ENCODE measurements at places on chromosomes 7 and 10.

- DNase-seq = no peak
Observed at GRCh38 chr10:106967452-106967851, 197.1 kb downstream of the SORCS1 start.

DNA sequence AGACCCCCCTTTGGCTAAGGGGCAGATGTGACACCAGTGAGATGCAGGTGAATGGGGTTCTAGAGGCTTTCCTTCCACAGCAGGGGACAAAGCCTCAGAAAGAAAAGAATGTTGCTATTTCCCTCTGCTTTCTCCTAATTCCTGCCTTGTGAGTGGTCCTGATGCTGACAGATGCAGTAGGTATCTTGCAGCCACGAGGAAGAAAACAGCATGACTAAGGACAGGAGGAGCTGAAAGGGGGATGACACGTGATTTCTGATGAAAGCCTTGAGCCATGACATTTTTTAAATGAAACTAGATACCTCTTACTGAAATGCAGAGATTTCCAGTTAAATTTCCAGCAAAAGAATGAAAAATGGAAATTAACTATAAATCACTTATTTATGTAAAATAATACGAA lies 92.4 kb downstream of the C1GALT1 start:
- DNase-seq = no peak

DNA sequence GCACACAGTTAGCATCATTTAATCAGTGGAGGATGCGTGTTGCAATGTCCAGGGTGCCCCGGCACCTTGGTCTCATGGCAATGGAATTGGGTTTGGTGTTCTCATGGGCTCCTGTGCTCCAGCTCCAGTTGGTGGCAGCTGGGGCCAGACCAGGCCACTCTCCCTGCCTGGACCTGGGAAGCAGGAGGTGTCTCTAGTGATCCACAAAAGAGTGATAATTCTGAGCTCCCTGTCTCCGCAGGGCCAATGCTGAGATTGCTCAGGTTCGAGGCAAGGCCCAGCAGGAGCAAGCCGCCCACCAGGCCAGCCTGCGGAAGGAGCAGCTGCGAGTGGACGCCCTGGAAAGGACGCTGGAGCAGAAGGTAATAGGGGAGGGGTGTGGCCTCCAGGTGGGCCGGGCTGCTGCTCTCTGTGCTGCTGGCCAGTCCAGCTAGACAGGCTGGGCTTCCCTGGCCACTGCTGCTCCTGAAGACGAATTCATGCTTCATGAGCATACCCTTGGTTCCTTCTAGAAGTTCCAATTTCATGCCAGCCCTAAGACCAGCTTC lies 21.7 kb upstream of the BTBD16 start:
- no peak for DNase-seq

GRCh38 chr7:127911968-127912511 lies 119.2 kb downstream of the LRRC4 start:
- no peak for DNase-seq

DNA sequence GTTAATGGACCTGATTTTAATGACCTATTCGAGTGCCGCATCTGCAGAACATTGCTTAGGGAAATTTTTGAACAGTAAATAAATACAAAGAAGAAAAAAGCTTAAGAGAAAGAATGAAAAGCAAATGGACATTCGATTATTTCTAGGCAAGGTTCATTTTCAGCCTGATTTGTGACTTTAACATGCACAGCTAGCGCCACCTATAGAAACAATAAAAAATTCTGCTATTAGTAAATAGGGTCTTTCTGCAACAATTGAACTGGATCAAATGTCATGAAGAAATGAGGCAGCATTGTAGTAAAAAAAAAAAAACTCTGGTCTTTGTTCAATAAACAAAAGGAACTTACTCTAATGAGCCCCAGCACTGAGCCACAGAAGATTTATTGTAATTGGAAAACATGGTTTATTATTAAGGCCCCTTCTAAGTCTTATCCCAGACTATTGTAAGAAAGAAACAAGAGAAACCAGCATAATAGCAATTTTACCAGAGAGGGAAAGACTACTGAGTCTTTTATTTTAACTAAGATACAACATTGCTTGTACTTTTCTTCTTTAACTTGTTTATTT lies 41.4 kb upstream of the GHITM start:
- DNase-seq = no peak

GRCh38 chr10:72265508-72265907 lies 8.2 kb upstream of the DDIT4 start:
- DNase-seq = no peak

GRCh38 chr7:102890971-102891692 lies 21.7 kb upstream of the LRRC17 start:
- DNase-seq = no peak

GRCh38 chr10:88660598-88660884 lies 3.7 kb upstream of the LIPF start:
- DNase-seq = no peak

GRCh38 chr7:36423633-36424032 lies 34.0 kb downstream of the ANLN start:
- no peak for DNase-seq

DNA sequence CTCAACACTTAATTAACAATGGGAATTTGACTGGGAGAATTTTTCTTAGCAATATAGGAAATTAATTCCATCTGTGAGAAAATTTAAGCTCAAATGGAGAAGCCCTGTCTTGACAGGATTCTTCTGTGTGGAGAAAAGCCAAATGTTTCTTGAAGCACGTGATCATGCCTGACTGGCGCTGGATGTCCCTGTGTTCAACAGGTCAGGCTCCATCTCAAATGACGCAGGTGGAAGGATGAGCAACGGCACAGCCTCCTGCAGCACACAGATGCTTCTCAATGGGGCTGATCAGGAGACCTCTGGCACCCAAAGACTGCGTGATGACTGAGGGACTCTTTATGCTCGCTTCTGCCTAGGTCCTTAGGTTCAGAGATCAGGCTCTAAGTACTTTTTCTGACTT lies 143.8 kb downstream of the RSU1 start:
- DNase-seq = no peak

DNA sequence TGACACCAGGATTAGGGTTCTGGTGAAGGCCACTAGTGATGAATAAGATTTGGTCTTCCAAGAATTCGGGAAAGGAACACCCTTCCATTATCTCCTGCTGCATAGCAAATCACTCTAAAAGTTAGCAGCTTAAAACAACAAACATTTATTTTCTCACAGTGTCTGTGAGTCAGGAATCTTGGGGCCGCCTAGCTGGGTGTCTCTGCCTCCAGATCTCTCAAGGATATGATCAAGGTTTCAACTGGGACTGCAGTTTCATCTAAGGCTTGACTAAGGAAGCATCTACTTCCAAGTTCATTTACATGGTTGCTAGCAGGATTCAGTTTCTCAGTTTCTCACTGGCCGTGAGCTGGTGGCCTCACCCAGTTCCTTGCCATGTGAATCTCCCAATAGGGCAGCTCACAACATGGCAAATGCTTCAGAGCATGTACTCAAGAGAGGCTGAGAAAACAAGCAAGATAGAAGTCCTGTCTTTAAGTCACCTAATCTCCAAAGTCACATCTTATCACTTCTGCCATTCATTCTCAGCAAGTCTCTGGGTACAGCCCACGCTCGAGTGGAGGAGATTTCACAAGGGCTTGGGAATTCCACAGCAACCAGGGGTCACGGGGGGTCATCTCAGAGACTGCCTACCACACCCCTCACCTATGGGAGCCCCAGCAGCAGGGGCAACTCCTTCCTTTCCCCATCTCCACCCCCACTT lies 26.8 kb downstream of the TLX1 start:
- no peak for DNase-seq

DNA sequence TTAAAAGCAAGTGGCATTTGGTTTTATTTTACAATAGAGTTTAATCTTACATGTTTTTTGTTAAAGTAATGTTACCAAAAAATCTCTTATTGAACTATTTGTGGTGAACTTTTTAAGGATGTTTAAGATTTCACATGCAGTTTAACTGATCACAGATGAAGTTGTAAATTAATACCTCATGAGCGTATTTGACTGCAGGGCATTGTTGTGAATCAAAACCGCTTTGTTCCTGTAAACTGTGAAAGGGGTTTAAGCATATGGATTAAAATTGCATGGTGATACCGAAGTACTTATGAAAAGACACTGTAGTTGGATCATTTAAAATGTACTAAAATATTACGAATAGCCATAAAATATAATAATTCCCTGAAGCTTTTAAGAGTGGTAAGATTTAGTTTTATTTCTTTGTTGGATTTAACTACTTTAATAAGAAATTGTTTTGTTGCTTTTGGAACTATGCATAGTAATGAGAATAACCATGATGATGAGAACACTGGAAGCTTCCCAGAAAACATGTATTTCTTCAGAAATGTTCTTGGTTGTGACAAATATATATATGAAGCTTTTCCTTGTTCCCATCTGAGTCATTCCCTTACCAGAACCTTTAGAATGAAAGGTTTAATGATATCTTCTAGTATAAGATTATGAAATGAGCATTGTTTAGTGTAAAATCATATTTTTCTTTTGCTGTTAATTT lies 131.3 kb downstream of the ADK start:
- DNase-seq = no peak

DNA sequence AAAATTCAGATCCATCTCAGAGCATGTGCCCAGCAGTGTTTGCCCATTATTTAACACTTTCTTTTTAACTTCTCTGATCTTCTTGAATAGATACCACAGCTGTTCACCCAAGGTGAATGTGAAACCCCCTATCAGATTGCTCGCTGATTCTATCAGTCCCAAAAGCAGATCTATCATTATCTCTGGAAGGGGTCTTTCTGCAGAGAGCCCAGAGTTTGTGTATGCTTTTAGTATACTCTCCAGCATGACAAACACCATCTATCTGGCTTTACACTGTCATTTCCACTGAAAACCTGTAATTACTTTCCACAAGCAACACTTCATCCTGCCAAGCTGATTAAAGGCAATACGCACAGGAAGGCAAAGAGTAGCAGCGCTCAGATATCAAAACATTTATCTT lies 168.2 kb downstream of the CACNA2D1 start:
- DNase-seq = no peak

DNA sequence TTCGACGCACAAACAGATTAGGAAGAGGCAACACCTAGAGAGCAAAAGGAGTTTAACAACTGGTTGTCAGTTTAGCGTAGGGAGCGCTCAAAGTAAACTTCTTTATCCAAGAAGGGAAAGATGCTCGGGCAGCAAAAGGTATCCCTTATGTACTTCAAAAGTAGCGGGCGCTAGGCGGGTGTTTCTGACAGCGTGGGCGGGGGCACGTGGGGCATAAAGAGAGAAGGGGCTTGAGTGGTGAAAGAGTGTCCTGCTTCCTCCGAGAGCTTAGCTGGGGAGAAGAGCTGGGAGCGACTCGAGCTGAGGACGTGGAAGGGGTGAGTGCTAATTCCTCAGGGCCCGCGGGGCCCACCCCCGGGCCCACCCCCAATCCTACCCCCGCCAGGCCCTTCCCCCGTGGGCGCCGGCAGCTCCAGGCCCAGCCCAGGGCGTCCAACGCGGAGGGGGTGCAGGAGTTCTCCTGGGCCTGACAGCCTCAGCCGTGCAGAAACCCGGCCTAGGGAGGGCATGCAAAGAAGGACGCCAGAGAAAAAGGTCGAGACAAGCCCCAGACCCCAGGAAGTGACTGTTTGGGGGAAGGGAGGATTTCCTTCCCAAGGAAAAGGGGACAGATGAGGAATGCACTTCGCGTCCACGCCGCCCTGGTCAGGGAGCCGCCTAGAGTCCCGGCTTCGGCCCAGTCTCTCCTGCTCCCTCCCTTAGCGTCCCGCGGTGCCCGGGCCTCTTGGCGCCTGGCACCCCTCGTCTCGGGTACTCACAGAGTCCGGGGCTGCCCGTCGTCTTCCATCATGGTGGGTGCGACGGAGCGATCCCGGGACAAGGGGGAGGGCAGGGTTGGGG lies 868 bp downstream of the TIAL1 start:
- DNase-seq = peak; percentile 58

- no peak for DNase-seq
Observed at GRCh38 chr7:45073031-45073785, 15.6 kb downstream of the NACAD start.

GRCh38 chr10:132187430-132188138 lies 836 bp downstream of the DPYSL4 start:
- no peak for DNase-seq

GRCh38 chr7:29894256-29894655 lies 87.9 kb downstream of the WIPF3 start:
- DNase-seq = no peak

DNA sequence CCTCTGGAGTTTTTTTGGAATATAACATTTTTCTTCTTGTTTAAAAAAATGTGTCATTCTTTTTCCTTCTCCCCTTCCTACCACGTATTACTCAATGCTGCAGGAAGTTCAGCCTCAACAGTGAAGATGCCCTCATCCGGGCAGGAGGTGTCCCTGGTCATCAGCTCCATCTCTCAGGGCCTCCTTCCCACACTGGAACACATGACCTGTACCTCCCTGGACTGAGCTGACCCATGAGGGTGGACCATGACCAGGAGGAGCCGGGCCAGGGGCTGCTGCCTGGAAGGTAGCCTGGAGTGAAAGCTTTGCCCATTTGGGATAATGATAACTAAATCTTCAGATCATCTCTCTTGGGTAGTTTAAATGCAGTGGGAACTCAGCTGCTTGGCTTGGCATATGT lies 316.5 kb upstream of the ZMIZ1 start:
- no peak for DNase-seq

- no peak for DNase-seq
Observed at GRCh38 chr10:131845505-131846239, 55.1 kb upstream of the PPP2R2D start.

- DNase-seq = no peak
Observed at GRCh38 chr7:155991470-155991869, 179.2 kb upstream of the SHH start.

DNA sequence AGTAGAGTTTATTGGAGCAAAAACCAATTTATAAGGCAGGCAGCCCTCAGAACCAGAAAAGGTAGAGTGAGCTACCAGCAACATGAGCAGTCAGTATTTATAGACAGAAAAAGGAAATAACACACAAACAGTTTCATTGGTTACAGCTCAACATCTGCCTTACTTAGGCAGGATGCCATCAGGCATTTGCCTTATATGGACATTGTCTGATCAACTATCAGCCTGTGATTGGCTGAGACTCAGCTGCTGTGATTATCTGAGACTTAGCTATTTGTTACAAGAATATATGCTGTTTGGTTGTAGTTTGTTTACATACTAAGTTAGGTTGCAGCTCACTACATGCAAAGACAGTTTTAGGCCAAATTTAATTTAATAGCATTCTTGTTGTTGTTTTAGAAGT lies 60.4 kb upstream of the CDK1 start:
- DNase-seq = no peak

- DNase-seq = no peak
Observed at GRCh38 chr10:70698211-70698610, 25.9 kb downstream of the ADAMTS14 start.

Measured in activated T-cell treated with anti-CD3 and anti-CD28 coated beads for 48 hours (primary cell).